ENCODE measurements at places on chromosomes 5 and 9.

- DNase-seq: no peak
These were observed 78.1 kb upstream of the NREP start for GRCh38 chr5:111834926-111835599.

DNA sequence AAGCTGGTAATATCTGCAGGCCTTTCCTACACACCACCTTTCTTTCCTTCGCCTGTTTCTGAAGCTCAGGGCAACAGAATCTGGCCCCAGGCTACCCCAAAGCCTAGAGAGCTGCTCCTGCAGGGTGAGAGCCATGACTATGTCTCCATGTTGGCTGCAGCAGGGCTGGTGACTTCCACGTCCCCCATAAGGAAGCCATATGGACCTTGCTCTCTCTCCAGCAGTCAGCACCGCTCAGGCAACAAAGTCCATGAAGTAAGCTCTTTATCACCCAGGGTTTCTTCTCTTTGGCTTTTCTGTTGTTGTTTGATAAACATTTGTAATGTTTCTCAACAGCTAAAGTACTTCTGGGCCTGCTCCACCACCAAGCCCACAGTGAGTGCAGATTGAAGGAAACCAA, 125.2 kb downstream of the SLIT3 start:
- no peak for DNase-seq

DNA sequence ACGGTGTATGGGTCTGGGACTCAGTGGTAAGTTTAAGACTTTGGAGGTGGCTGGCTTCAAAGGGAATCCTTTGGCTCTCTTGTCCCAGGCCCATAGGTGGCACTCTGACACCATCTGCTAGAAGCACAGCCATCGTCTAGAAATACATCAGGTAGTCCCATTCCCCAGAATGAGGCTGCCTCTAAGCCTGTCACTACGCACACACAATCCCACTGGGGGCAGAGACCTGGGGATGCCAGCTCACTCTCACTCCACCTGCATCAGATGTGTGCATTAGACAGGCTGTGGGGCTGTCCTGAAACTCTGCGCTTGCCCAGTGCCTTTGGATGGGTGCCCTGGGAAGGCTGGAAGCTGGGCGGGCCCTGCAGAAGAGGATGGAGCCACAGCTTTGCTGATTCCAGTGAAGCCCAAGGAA, 127.5 kb upstream of the PANK3 start:
- DNase-seq: no peak

- DNase-seq: peak; percentile 56
These were observed 1.1 kb upstream of the IRF1 start for GRCh38 chr5:132491368-132492364.

DNA sequence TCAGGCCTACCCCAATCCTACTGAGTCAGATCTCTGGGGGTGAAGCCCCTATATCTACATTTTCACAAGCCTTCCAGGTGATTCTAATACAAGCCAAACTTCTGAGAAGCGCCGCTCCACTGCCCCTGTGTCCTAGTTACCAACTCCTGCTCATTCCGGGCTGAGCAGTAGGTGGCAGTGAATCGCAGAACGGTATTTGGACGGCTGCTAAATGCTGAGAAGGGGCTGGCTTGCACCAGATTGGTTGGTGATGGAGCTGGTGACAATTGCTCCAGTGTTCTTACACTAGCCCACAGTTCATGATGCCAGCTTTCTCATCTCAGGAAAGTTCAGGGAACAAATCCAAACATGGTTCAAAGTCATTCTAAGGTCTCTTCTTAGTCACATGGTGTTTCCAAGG, 31.1 kb upstream of the FGF1 start:
- DNase-seq: peak; percentile 32
